Bronchial epithelial cell (primary cell): ENCODE measurements at places on chromosomes 1 and 21. TPM values are rescaled to one million over a fixed set of nuclear protein-coding genes. Genes with fewer than 3 reads are reported as not detected.

Gene TRIM45
- total RNA-seq, result 2.6 and 2.9 TPM in 2 replicates

Gene SELP
- not detected in 2 replicates for total RNA-seq

Gene PIK3R3
- 1.8 and 4.0 TPM in 2 replicates for total RNA-seq

Gene PPFIA4
- total RNA-seq, result 4.2 and 9.2 TPM in 2 replicates

Gene RIPK4
- 34.0 and 35.5 TPM in 2 replicates for total RNA-seq

Gene CDA
- 0.79 and 1.4 TPM in 2 replicates for total RNA-seq

Gene SYT14
- not detected in 2 replicates for total RNA-seq

Gene TLCD4
- 0.51 and 0.53 TPM in 2 replicates for total RNA-seq

Gene CFHR5
- not detected in 2 replicates for total RNA-seq

DNA sequence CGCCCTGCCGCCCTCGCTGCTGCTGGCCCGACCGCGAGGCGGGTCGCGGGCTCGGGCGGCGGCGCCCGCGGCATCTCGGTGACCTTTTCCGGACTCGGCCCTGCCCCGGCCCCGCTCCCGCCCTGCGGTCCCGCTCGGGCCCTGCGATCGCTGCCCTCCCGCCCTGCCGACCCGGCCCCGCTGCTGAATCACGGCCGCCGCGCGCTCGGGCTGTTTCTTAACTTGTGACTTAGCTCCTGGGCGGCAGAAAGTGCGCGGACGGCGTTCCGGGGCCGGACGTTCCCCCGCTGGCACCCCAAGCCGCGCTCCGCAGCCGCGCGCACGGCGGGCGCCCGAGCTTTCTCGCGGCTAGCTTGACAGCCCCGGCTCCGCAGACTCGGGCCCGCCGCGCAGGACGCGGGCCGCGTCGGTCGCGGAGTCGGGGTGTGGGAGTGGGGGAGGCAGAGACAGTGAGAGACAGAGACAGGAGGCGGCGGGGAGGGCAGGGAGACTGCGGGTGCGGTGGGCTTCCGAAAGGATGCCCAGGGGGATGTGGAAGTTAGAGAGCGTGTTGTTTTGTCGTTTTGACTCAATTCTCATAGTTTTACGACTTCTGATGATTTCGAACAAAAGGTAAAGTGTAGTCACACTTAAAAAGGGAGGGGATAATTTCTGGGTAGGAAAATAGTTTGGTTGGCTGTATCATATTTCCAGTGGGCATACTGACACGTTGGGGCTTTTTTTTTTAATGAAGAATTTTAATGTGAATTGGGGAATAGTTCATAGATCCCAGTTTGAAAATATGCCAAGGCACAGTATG lies 49.8 kb downstream of the PRDM2 start:
- peak; percentile 29 for DNase-seq

GRCh38 chr1:115793162-115793561 lies 24.6 kb upstream of the CASQ2 start:
- no peak for DNase-seq

DNA sequence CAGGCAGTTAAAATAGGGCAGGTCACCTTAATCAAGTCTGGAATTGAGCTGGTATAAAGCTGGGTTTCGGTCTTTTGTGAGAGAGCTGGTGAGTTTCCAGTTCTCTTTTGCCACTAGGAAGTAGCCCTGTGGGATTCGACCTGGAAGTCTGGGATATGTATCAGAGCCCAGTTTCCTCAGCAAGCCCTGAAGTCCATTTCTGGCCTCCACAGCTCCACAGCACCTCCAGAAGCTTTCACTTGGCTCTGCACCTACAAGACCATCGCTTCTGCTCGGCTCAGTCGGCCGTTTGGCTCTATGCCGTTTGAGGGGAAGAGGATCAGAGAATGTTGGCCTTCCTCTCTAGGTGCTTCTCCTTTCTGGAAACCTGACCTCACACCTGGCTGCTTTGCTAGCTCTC lies 148.0 kb downstream of the GALNT2 start:
- DNase-seq, result no peak

GRCh38 chr1:6223617-6224016 lies 12.1 kb downstream of the ICMT start:
- no peak for DNase-seq

DNA sequence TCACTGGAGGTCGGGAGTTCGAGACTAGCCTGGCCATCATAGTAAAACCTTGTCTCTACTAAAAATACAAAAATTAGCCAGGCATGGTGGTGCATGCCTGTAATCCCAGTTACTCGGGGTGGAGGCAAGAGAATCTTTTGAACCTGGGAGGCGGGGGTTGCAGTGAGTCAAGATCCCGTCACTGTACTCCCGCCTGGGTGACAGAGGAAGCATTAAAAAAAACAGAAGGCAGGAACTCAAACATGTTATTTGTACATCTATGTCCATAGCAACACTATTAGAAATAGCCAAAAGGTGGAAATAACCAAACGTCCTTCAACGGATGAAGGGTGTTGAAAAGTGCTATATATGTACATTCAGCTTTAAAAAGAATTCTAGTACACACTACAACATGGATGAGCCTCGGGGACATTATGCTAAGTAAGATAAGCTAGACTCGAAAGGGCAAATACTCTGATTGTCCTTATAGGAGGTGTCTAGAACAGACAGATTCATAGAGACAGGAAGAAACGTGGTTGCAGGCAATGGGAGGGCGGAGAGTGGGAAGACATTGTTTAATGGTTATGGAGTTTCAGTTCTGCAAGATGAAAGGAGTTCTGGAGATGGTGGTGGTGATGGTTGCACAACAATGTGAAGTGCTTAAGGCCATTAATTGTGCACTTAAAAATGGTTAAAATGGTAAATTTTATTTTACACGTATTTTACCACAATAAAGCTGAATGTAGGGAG lies 19.2 kb downstream of the NLRP3 start:
- DNase-seq, result no peak

GRCh38 chr1:153849487-153850185 lies 73.1 kb downstream of the GATAD2B start:
- no peak for DNase-seq

DNA sequence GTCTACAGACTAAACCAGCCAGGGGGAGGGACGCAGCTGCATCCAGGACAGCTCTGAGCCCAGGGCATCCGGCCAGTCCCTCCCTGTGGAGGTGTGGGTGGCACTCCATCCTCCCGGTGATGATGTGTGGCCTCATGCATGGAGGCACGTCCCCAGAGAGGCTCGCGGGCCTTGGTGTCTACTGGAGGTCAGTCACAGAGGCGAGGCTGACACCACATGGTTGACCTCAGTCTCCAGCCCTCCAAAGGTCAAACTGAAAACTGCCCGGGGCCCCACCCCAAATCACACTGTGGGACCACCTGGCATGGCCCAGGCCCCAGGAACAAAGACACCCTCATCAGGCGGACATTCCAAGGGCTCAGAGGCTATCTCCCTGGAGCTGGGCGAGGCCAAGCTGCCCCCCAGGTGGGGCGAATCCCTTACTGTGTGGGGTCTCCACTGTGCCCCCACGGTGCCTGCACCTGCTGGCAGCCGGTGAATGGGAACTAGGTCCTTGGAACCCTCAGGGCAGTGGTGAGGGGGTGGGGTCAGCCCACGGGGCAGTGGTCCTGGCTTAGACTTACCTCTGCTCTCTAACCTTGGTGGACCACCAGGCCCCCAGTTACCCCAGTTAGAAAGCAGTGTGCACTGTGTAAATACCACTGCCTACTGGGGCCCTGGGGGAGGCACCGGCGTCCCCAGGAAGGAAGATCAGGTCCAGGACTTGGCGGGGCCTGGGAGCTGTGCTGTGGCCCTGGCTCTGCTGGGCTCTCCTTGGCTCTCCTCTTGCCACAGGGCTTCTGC lies 49.1 kb downstream of the TRPM2 start:
- DNase-seq, result no peak

DNA sequence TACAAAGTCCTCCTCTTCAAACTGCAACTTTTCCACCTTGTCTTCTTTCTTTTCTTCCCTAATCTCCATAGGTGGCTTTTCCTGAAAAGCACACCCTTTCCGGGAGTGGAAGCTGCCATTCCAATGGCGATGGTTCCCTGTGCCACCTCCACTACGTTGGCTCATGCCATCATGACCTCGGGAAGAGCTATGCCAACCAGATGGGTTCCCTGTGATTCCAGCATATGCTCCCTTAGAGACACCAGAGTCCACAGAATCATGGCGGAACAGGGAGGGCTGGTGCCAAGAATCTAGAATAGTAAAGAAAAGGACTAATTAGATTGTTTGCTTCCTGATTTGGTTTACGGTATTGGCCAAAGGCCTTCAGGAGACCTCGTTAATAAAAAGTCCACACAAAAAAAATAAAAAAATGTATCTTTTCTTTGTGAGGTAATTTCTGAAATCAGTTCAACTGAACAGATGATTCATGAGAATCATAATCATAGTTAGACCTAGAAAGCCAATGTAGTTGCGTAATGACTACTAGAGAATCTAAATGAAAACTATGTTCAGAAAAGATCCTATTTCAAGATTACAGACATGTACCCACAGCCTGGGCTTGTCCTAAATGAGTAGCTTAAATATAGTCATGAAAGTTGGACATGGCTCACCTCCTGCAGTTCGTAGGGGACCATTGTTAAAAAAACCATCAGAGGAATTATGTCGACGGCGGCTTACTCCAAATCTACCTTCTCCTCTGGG lies 30.9 kb upstream of the CCDC17 start:
- peak; percentile 74 for DNase-seq

DNA sequence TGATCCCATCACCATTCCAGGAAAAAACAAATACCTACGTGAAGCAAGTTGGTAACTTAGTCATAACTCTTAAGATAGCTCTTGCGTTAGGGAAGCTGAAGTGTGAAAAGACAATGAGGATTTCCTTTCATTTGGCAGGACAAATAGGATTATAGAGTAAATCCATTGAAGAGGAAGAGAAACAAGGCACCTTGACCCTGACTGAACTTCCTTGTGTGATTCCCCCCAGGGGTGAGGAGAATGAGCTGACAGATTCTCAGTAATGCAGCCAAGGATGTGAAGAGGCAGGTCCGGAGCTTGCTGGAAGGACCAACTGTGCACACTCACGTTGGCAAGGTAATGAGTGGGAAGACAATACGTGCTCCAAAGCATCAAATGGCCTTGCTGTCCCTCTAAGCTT lies 55.0 kb upstream of the HMCN1 start:
- DNase-seq, result peak; percentile 49

DNA sequence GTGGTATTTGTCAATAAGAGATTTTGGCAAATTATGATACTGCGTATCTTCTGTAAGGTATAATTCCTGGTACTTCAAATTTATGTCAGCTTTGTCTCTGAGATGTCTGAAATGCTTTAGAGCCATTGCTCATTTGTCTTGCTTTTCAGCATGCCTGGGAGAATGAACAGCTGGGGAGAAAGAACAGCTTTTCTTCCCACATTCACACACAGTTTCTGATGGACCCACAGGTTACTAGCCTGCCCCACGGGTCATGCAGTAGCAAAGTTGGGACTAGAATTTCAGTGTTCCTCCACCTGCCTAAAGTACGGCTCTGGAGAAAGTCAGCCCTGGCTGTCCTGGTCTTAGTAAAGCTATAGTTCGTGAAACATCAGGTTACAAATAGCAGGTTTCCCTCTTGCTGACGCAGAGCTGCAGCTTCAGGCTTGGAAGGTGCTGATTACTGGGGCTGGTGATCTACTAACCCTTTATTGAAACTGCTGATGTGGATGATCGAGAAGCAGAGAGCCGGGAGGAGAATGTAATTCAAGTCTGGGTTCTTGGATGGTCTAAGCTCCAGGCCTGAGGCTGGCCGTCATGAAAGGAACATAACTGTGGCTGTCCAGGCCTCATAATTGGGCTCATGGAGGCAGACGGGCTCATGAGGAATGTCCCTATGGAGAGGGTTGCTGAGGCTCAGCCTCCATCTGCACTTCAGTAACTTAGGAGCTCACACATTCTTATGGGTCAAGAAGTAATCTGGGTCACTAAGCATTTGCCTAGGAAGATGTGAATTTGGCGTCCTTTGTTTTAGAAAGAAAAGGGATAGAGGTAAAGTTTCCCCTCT lies 12.4 kb downstream of the GALNT2 start:
- DNase-seq, result no peak

- no peak for DNase-seq
These were observed 34.2 kb downstream of the CHD5 start for GRCh38 chr1:6145864-6146410.

DNA sequence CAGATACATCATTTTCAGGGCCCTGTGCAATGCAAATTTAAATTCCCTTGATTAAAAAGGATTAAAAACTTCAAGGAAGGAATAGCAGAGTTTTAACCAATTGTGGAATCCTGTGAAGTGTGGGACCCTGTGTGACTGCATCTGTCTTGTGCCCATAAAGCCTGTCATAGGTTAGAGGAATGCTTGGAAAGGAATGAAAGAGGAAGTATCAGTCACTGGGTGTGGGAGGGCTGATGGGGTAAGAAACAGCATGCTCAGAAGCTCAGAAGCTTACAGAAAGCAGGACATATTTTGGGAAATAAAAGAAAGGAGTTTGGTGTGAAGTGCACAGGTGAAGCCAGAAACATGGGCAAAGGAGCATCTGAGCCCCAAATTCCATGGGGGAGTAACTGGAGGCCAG lies 150.8 kb upstream of the ETV3 start:
- DNase-seq, result peak; percentile 7

- DNase-seq, result no peak
These were observed 221.8 kb upstream of the HOOK1 start for GRCh38 chr1:59592924-59593323.

DNA sequence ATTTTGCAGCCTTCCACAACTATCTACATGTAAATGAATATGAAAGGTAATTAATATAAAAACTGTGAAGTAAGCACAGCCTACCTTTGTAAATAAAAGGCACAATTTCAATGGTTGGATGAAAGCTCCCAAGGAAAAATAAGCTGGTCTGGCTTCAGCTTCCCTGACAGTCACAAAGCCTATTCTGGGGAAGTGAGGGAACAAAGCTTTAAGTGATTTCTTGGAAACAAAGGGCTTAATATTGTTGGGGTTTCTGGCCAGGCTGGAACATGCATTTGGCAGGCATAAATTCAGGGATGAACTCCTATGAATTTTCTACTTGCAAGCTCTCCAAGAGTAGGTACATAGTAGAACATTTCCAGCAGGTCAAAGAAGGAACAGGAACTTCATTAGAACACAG lies 17.3 kb downstream of the BCAS2 start:
- DNase-seq, result no peak

DNA sequence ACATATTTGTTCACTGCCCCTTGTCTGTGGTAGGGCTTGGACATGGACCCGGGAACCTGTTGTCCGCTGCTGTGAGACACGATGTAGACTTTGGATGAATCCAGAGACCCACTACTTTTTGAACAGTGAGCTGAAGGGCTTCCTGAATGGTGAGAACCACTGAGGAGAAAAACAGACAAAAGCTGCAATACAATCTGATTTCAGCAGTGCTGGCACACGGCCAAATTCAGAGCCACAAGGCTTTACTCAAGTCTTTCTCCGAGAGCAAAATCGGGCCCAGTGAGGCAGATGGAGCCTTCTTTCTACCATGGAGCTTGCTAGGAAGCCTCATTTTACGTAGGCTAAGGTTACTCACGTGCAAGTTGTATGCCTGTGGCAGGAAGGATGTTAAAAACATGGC lies 197.6 kb downstream of the SIPA1L2 start:
- DNase-seq, result no peak

DNA sequence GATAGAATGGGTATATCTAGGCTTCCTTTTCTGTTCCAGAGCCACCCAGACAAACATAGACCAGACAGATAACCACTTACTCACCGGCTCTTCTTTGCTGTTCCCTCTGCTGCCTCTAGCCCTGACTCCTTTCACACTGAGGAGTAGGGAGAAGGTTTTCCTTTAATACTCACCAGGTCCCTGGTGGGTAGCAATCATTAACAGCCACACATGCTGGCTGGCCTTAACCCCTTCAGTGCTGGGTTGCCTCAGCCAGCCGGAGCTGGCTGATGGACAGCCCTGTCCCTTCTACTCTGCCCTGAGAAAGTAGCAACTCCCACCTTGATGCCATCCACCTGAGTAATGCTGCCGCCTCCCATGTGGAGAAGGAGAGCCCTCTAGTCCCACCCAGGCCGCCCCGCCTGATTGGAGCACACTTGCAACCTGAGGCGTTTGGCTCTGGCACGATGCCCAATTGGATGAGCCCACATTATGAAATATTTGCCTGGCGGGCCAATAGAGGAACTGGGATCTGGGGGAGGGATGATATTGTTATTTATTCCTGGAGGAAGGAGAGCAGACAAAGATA lies 71.6 kb downstream of the PLEKHA6 start:
- peak; percentile 91 for DNase-seq
